ENCODE measurements at places on chromosomes 2 and 18.

- no peak for DNase-seq
These were observed 634.3 kb upstream of the FANCL start for GRCh38 chr2:58875436-58875835.

GRCh38 chr2:123737371-123737770, 287.7 kb upstream of the CNTNAP5 start:
- DNase-seq = no peak

DNA sequence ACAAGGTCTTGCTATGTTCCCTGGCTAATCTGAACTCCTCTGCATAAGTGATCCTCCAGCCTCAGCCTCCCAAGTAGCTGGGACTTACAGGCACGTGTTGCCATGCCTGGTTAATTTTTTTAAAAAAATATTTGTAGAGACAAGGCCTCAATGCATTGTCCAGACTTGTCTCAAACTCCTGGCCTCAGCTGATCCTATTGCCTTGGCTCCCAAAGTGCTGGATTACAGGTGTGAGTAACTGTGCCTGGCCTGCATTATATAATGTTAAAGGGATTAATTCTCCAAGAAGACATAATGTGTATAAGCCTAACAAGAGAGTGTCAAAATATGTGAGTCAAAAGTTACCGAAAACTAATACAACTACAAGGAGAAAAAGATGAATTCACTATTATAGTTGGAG, 32.2 kb downstream of the BUB1 start:
- DNase-seq = no peak

DNA sequence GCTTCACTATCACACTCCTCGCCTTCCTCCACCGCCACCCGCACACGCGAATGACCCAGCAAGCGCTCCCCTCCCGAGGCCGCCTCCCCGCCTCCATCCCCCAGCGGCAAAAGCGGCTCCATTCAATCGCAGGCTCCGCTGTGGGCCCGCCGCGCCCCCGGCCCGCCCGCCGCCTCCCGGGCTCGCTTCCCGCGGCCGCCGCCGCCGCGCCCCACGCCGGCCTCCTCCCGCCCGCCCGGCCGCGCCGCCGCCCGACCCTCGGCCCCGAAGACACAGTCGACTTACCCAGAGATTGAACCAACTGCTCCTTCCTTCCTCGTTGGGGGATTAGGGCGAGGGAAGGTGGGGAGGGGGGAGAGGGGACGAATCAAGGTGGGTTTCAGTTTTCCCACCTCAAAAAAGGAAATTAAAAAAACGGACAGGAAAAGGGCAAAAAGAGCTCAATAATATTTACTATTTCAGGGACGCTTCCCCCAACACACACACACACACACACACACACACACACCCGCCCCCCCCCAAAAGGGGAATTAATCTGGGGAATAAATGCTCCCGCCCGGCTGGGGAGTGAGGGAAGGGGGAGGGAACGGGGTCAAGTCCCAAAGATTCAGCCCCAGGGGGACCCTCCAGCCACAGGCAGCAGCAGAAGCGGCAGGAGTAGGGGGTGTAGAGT, 743 bp downstream of the XPO1 start:
- no peak for DNase-seq

GRCh38 chr2:113357071-113357470, 78.3 kb upstream of the PAX8 start:
- no peak for DNase-seq

DNA sequence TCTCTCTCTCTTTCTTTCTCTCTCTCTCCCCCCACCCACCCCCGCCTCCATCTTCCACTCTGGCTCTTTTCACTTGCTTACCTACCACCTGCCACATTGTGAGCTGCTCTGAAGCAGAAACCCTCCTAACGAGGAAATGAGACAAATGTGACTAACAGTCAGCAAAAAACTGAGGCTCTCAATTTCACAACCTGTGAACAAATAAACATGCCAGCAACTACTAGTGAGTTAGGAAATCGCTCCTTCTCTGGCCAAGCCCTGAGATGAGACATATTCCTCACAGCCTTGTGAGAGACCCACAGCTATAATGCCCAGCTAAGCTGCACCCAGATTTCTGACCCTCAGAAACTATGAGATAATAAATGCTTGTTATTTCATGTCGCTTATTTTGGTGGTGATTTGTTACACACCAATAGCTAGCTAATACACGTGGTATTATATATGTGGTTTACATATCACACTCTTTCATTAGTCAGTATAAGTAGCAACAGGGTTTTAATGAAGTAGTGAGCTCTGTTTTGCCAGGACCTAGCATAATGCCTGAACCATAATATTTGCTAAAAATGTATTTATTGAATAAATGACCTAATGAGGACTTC, 8.4 kb upstream of the ZNF521 start:
- DNase-seq = no peak

GRCh38 chr2:230208576-230208975, 11.2 kb downstream of the SP110 start:
- no peak for DNase-seq

- DNase-seq = no peak
These were observed 726.0 kb downstream of the KCNJ3 start for GRCh38 chr2:155424518-155424917.

DNA sequence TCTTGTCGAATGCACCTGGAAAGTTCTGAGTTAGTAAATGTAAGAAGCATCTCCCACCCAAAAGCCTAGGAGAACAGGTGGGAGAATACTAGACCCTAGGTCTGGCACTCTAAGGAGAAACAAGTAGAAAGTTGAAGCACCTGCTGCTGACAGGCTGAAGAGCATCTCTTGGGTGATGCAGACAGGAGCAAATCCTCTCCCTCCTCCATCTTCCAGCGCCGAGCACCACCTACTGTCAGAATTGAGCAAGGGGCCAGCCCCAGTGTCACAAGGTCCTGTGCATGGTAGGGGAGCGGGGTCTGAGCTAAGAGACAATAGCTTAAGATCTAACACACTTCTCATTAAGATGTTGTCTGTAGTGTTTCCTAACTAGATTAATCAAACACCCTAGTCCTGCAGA, 52.9 kb downstream of the HK2 start:
- no peak for DNase-seq

GRCh38 chr2:194567661-194568017, 1089.4 kb upstream of the SLC39A10 start:
- DNase-seq = no peak

DNA sequence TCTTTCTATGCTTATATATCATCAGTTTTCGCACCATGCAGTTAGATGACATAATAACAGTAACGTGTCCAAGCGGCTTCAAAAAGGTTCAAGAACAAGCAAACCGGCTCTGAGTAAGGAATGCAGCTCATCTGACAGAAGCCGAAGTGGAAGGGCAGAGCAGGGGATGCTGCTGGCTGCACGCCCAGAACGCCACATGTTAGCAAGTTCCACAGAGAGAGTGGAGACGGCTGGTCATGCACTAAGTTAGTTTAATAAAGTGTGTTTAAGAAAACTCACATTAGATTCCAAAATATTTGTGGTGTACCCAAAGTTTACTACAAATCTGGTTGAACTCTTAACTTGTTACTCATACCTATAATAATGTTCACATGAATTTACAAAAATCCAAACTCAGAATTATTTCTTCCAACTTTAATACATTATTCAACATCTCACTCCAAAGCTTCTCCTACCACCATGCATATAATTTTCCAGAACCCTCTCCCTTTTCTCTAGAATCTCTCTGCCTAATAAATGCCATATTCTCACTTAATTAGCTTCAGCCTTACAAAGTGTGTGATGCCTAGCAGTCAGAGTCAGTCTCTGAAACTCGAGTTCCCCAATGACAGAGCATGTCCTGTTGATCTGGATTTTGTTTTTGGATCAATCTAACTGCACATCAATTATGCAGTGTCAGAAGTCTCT, 170.0 kb downstream of the DNAH7 start:
- DNase-seq = no peak

DNA sequence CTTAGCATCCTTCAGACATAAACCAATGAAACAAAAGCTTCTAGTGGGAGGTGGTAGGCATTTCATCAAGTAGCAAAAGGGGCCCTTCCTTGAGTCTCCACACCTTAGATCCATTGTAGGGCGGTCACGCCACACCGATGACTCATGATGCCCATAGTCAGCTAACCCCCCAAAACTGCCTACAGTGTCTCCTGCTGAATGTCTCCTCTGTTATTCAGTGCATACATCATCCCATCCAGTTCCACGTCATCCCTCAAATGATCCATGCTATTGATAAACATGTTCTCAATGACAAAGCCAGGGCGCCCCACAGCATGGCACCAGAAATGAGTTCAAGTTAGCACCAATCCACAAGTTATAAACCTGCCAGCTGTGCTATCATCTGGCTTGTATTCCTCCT, 57.4 kb upstream of the ACKR3 start:
- no peak for DNase-seq

DNA sequence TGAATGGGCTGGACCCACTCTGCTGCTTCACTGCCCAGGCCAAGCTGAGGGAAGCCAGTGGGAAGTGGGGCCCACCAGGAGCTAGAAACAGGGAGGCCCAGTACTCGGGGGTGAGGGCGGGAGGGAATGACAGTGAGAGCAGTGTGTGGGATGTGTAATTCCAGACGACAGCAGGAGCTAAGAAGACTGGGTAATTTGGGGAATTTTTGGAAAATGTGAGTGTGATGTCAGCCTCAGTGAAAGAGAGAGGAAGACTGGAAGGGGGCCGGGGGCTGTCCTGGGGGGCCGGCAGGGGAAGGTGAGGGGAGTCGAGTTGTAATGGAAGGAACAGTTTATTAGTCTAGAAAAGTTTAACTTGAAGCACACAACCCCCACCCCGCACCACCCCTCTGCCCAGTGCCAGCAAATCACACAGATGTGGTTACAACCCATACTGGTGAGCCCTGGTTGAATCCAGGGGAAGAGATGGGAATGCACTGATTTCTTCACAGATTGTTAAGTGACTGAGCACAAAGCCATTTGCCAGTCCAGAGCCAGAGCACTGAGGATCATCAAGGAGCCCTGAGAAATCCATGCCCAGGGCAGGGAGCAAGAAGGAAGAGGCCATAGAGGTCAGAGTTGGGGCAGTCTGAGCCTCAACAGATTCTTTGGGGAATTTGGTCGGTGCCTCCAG, 76.7 kb upstream of the PKDCC start:
- no peak for DNase-seq

- DNase-seq = no peak
These were observed 1067.4 kb downstream of the LRP1B start for GRCh38 chr2:141063406-141063805.

DNA sequence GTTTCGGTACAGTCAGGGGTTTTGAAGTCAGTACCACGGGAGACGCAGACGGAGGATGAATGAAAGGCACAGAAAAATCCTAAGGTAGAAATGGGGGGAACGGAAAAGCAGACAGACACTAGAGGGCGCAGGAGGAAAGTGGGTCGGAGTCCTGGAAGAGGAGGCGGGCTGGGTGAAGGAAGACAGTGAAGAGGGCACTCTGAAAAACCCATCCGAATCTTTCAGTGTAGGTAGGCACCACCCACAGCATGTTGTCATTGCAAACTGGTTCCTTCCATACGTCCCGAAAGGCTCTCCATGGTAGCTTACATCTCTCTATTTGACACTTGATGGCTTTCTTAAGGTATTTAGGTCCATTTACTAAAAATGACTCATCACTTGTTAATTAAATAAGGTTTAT, 18.5 kb upstream of the ZNF236 start:
- DNase-seq = peak; percentile 51

DNA sequence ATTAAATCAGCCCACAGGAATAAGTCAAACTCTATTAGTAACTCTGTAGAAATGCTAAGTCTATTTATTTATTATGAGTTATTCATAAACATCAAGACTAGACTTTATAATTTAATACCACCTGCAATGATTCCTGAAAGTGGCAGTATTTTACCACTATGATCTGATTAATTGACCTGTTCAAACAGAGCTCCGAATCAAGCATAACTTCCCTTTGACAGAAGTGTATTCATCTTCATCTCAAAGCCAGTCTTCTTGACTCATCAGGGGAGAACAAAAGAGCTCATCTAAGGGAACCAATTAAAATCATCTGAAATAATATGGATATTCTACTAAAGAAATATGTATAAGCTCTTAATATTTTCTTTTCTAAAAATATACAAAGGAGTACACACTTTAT, 122.3 kb downstream of the MBD2 start:
- no peak for DNase-seq

DNA sequence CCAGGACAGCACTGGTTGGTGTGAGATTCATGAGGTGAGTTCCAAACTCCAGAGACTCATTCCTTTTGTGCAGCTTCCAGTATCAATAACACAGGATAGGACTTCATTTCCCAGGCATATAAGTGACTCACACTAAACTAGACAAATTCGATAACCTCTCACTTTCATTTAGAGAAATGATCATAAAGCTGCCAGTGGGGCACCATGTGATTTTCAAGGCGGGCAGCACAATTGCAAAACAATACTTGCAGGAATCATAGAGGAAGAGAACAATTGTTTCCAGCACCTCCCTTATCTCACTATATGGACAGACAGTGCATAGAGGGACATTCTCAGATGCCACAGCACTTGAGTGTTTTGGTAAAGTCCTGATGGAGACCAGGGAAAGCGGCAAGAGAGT, 31.3 kb upstream of the DNAH7 start:
- no peak for DNase-seq

GRCh38 chr2:46230677-46231425, 66.4 kb upstream of the EPAS1 start:
- DNase-seq = no peak
